ENCODE measurements at places on chromosomes 1 and 21.
A peak's percentile ranks its signal among the peaks of the same experiment; 100 is the strongest.

DNA sequence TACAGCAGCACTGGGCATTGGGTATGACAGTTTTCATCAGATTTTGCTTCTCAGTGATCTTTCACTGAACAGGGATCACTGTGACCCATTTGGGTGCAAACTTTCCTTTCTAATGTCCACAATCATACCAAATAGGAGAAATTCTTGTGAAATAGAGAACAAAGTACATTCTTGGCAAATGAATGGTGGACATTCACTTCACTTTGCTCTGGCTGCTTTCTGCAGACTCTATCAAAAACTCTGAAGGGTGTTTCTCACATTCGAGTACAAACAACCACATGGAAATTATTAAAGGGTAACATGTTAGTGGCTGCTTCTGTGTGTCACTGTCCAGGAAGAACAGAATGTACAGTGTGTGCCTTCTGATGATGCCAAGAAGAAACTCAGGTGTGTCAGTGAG lies 61.9 kb upstream of the ADAM30 start:
- DNase-seq: no peak

GRCh38 chr1:201501144-201501543 lies 5.8 kb downstream of the CSRP1 start:
- no peak for DNase-seq

DNA sequence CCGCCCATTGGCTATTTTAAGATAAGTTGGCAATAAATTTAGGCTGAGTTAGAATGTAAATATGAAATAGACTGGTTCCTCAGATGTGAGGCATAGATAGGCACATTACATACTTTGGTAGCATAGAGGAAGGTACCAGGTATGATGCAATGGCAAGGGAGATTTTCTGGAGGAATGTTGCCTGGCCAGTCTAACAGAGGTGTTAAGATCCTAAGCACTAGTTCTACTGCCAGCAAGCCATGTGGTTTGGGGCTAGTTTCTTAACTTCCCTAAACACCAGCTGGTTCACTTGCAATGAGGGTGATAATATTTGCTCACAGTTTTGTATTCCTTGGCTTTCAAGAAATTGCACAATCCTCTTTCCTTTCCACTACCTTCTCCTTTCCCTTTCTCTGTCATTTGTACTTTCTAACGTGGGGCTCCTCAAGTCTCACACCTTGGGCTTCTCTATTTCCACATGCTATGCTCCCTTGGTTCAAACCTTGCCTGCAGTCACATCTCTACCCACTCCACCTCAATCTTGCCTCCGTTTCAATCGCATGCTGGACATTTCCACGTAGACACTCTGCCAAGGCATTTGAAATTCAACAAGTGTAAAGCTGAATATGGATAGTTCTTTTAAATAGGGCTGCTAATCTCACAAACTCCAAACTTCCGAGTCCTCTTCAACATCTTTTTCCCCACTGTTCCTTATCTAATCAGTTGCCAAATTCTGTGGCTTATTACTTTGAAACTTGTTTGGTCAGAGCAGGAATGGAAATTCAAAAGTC lies 4.7 kb upstream of the CD55 start:
- peak; percentile 71 for DNase-seq

GRCh38 chr1:2539312-2539907 lies 9.3 kb upstream of the HES5 start:
- no peak for DNase-seq

DNA sequence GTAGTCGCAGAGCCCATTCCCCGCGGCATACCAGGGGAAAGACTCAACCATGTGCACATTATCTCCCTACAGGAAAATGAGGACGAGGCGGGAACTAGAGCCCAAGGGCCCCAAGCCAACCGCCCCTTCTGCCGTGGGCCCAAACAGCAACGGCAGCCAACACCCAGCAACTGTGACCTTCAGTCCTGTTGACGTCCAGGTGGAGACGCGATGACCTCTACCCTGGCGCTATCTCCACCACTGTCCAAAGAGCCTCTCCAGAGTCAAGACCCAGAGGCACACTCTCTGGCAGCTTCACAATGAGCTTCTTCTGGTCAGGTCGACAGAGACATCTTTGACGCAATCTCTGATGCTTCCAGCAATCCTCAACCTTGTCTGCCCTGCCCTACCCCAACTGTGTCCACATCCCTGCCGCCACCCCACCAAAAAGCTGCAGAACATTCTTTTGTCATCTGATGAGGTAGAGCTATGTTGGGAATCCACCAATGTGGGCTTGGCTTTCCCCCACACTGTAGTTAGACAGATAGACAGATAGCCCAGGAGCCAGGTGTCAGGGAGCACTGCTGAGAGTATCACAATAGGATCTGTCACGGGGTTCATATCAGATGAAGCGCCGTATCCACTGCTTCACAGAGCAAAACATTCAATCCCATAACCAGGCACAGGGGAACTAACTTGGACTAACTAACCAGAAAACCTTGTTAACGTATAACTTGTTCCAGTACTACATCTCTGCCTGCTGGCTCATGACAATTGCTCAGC lies 37.4 kb upstream of the SRRM1 start:
- no peak for DNase-seq

DNA sequence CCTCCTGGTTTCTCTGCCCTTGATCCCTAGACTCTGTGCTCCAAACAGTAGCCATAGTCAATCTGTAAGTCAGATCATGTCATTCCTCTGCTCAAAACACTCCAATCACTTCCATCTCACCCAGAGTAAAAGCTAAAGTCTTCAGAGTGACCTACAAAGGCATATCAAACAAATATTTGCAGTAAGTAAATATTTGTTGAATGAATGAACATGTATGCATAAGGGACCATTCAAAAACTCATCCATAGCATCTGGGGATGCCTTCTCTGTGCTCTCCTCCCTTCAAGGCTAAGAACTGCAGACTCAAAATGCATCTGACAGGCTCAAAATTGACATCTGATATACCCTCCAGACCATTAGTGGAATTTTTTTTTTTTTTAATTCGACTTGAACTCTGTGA lies 18.1 kb upstream of the AK5 start:
- no peak for DNase-seq

Data from small intestine (tissue), 16 donors.